Astrocyte of the spinal cord (primary cell): ENCODE measurements at places on chromosomes 12 and 14.

DNA sequence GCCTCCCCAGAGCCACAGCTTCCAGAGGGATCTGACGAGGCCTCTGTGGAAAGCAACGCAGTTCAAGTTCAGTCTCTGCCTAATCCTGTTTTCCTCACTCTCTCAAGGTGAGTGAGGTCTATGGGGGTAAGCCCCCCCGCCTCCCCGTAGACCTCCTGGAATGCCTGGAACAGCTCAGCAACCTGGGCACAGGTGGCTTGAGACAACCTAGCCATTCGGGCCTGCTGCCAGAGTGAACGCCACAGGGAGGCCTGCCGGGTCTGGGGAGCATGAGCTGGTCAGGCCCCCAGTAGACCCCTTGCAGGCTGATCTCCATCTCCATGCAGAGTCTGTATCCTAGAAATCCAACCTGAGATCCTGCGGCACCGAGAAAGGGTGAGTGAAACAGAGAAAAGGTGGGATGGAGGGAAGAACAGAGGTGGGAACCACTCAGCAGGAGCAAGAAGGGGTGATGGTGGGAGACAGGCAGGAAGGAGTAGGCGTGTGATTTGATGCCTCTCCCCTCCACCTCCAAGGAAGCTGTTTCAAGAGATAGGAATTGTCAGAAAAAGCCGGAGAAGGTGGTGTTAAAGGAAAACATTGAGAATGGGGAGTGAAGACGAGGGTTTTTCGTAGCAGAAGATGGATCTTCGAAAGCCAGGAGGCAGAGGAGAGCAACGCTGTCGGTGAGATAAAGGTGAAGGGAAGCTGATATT lies 123.1 kb upstream of the PRMT8 start:
- no peak for DNase-seq

- DNase-seq = no peak
Measured at GRCh38 chr12:120751389-120751788, 25.8 kb downstream of the ACADS start.

DNA sequence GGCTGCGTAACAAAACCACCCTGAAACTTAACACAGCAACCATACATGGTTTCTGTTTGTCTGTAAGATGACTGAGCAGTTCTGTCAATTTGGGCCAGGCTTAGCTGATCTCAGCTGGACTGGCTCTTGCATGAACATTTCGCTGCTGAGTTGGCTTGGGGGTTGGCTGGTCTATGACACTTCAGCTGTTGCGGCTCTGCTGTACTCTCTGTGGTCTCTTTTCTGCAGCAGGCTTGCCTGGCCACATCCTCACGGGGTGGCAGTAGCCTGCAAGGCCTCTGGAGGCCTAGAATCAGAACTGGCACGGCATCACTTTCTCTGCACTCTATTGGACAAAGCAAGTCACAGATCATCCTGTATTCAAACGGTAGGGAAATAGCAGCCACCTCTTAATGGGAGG lies 216.2 kb downstream of the BCL11B start:
- DNase-seq = no peak

GRCh38 chr12:68119250-68119649 lies 40.3 kb downstream of the IFNG start:
- DNase-seq = no peak

GRCh38 chr12:87320724-87321123 lies 708.5 kb downstream of the C12orf50 start:
- DNase-seq = no peak
